ENCODE measurements at places on chromosomes 16 and 17. TPM values are rescaled to one million over a fixed set of nuclear protein-coding genes. Genes with fewer than 3 reads are reported as not detected.

DNA sequence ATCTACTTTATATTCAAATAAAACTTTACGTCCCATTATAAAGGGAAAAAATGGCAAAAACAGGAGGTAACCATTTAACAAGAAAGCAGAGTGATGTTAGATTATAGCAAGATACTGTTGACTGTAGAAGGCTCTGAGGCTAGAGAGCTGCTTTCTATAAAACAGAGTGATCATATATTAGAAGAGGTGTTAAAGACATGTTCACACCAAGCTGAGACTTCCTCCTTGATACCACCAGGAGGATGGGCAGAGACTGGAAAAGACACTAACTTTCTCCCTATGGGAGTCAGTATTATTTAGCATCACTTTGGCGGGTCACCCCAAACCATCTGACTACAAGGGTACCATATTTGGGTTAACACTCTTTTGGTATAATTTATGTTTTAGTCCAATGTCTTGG, 687 bp upstream of the CIITA start:
- DNase-seq, result no peak

DNA sequence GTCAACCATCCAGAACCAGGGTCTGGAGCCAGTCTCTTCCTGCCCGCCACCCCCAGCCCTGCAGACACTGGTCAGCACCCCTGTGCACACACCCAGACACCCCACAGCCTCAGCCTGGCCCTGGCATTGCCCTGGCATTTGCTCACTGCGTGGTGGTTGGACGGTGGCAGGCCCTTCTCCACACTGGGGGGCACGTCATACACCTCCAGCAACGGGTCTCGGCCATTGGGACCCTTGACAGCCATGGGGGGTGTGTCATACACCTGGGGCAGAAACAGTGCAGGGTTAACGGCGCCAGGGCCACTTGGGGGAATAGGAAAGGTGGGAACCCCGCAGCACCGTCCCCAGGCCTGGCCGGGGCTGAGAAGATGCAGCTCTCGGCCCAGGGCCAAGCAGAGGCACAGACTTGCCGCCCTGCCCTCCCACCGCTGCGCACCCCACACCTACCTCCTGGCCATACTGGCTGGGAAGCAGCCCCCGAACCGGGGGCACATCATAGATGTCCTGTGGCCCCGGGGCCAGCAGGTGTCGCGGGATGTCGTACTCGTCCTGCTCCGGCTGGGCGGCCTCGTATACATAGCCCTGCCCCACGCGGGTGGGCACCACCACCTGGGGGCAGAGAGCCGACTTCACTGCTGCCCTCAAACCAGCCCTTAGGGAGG, 14.6 kb downstream of the BCAR1 start:
- DNase-seq, result no peak

DNA sequence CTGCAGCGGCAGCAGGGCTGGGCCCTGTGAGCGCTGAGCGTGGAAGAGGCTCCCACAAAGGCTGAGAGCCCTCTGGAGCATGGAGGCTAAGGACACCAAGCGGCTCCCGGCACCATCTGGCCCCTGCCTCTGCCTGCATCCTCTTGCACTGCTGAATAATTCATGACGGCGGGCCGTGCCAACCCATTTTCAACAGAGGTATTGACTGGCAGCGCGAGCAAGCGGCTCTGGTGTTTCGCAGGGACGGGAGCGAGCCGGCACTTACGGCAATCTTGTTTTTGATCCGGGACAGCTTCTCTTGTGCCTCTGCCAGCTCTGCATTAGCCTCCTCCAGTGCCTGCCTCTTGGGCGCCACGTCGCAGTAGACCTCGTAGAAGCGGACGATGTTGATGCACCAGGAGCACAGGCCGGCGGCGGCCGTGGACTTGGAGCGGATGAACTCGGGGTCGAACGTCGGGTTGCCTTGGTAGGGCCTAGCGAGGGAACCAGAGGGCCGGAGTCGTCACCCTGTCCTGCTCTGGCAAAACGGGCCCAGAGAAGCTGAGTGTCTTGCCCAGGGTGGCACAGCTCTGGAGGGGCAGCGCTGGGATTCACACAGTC, 80.4 kb downstream of the PGS1 start:
- no peak for DNase-seq

- DNase-seq, result no peak
Observed at GRCh38 chr16:49287572-49287971, 5.9 kb upstream of the CBLN1 start.

Gene TSNAXIP1
- total RNA-seq, result 1.2 TPM

Gene EMP2
- 22.5 TPM for total RNA-seq

All from fibroblast of lung (primary cell).